ENCODE measurements at places on chromosomes 2 and 18.

GRCh38 chr2:144796164-144796563, 276.2 kb upstream of the ZEB2 start:
- no peak for DNase-seq

DNA sequence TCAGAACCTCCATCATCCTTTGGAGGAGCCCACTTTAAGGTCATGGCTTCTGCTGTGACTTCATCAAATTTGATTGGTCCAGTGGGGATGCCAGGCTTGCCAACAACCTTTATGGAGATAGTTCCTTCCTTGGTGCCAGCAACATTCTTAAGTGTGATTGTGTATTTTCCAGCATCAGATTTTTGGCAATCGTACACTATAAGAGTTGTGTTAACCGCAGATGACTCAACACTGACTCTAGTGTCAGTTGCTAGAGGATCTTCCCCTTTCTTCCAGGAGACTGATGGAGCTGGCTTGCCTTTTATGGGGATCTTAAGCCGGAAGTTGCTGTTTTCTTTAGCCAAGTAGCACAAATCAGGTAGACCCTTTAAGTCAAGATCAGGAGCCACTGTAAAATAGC, 98.7 kb downstream of the PLEKHA3 start:
- DNase-seq = no peak

DNA sequence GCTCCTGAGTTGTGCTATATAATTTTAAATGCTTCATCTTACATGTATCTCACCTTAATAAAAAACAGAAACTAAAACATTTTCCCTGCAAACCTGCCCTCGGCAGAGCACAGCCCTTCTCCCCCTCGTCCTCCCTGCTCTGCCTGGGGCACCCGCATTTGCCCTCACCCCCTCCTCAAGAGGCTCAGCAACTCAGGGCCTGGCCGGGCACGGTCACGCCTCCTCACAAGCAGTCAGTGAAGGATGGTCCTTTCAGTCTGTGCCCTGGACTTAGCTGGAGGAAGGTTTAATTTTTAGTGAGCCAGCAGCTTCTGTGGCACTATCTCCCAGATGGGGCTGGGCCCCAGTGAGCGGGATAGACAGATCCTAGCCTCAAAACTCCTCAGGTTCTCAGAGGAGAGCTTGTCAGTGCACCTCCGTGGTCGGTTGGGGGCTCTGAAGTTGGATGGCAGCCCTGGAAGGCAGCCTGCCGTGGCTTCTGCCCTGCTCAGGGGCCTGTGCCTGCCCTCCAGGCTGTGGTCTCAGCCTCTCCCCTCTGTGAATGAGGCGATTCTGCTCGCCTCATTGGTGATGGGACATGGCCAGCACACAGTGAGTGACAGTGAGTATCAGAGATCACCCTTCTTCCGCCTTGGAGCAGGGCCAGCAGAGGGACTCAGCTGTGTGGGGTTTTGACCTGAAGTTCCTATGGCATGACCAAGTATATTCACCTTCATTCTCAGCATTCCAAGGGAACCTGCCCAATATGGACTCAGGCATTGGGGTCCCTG, 56.3 kb upstream of the AFF3 start:
- no peak for DNase-seq

- no peak for DNase-seq
Measured at GRCh38 chr2:238974081-238974480, 126.2 kb downstream of the TWIST2 start.

DNA sequence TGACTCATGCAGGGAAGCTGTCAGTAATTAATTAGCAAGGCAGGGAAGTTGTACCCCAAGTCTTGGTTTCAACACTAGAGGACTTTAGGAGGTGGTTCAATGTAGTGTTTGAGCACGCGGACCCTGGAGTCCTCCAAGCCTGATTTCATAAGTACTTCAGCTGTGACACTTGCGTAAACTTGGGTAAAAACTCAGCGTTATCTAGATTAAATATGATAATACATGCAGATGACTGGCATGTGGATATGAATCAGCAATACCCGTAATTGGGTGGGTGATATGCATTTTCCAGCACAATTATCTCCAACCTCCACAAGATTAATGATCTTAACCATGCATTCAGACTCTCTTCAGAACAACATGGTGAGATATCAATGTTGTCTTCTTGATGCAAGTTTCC, 5.2 kb downstream of the UGT1A7 start:
- no peak for DNase-seq

- DNase-seq = no peak
Measured at GRCh38 chr2:62724886-62725711, 19.6 kb downstream of the EHBP1 start.

GRCh38 chr2:158936978-158937377, 31.5 kb upstream of the TANC1 start:
- DNase-seq = no peak

- no peak for DNase-seq
Measured at GRCh38 chr2:7825591-7826312, 856.1 kb upstream of the ID2 start.

DNA sequence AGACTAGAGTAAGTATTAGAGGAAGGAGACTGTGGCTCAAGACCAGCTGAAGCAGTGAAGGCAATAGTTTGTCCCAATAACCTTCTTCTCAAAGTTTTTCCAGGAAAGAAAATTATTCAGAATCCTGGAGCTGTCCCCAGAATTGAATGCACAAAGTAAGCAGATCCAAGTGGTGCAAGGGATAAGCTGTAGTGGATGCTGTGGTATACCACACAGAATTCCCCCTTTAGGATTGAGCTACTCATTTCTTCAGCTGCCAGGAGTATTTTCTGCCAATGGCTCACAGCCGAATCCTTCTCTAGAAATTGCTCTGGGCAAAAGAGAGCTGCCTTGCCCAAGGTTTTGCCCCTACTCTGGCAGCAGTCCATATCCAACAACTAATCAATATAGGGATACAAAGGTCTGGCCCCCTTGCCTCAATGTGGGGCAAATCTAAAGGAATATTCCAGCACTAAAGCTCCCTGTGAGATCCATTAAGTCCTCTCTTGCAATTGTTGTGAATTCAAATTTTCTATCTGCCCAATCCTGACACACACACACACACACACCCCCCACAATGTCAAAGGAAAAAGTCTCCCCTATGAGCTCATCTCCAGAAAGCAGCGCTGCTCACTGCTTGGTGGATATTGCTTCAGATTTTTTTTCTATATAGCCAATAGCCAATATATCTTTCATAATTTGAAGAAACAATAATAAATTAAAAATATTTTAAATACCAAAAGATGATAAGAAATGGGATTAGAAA, 18.4 kb upstream of the TCF7L1 start:
- no peak for DNase-seq

DNA sequence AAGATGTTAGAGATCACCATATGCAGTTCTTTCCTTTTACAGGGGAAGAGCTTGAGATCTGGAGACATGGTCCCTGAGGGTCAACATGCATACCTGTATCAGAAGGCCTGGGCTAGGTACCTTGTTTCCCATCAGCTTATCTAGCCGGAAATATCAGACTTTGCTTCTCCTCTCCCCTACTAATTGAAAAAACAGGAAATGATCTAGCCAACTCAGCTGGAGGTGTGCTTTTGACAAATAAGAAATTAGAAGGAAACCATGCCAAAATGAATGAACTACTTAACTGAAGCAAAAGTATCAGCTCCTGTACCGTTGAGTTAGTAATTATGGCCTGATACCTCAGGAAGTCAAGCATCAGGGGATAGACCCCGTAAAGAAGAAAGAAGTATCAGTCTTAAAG, 20.4 kb downstream of the PKP4 start:
- DNase-seq = no peak

- DNase-seq = no peak
Measured at GRCh38 chr2:47777277-47777937, 5.5 kb upstream of the MSH6 start.

GRCh38 chr2:122739732-122740593, 984.5 kb downstream of the TSN start:
- no peak for DNase-seq

DNA sequence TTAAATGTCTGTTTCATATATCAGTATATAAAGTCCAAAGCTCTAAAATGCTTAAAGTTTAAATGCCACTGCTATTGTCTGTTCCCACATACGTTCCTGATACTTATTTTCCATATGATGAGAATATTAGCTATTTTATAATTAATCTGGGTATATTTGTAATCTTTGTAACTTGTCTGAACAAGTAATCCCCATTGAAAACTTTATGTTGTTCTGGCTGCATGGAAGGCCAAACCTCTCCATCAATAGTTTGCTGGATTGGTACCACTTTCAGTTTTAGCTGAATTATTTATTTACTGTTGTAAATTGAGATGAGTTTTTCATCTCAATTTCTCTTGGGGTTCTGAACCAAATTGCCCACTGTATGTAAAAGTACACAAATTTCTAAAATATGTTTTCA, 1.5 kb downstream of the MBD5 start:
- no peak for DNase-seq

DNA sequence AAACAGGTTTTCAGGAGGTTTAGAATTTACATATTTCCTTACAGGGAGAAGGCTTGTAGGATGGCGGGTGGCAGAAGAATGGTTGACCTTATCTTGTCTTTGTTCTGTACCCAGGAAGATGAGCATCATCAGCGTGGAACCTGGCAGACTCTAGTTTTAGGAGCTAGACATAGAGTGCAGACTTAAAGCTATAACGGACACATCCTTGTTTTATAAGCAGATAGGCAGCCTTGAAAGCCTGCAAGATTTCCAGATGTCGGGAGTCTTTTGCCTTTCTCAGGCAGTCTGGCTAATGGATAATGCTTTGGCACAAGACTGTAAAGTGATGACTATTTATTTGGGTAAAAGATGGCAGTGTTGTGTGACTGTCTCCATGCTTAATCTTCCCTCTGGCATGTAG, 11.7 kb downstream of the AQP12B start:
- DNase-seq = no peak

- no peak for DNase-seq
Measured at GRCh38 chr2:199929262-199929661, 18.2 kb downstream of the C2orf69 start.

DNA sequence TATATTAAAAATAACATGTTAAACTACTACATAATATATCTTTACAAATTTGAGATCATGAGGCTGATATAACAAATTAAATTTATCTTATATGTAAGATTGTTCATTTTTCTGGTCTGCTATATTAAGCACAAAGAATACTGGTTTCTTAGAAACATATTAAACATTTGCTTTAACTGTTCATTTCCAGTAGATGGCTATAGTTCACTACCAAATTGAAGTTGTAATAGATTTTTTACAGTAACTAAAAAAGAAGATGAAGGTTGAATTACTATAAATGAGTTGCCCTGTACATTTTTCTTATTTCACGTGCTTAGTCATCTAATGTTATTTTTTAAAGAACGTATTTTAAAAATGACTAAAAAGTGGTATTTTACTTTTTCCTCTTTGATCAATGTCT, 57.0 kb downstream of the ZNF407 start:
- no peak for DNase-seq

DNA sequence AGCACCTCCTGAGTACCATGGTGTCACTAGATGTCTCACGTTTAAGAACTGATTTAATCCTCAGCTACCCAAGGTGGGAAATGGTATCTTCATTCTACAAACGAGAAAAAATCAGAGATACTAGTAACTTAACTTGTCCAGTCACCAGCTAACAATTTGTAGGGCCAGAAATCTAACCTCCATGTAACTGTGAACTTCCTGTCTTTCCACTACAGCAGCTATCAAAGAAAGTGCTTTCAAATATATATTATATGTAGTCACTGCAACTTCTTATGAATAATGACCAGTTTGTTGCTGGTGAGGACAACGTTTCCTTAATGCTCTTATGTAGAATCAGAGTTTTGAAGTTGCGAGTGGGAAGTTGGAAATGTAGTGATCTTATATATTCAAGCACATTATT, 1.9 kb downstream of the REV1 start:
- no peak for DNase-seq

GRCh38 chr2:226655871-226656270, 143.7 kb downstream of the IRS1 start:
- no peak for DNase-seq

GRCh38 chr18:56468396-56468795, 170.0 kb downstream of the TXNL1 start:
- no peak for DNase-seq

DNA sequence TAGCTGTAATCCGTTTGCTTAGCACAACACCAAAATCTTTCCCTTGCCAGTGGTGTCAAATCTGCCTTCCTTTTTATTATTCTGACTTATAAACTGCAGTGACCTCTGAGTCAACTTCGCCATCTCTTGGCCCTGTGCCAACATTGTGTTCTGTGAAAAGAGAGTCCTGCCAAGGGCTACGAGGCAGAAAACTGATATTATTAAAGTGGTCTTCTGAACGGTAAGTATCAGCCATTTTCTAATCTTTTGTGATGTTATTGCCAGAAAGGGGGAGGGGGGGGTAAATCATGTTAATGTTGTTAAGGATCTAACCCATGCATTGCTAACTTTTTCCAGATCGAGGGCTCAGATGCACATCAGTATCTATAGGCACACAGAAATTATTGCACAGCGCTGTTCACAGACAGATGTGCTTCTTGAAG, 121.5 kb upstream of the LTBP1 start:
- DNase-seq = no peak

DNA sequence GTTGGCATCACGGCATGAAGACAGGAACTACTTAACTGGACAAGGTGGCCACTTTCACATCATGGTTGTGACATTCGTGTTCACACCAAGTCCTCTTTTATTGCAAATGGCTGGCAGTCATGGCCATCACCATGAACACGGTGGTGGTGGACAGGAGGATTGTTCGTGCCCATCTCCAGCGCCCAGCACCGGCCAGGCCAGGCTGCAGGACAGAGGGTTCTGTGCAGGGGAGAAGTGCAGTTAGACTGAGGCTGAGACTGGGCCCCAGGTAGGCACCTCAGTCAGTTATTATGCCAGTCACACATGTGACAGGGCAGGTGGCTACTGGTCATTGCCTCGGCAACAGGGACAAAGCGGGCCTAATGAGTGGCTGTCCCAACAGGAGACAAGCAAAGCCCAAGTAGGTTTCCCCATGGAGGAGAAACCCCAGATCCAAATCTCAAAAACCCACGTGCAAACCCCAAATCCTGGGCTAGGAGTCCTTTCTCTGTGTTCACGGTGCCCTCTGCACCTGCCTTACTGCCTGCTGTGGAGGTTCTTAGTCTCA, 468.1 kb upstream of the MYT1L start:
- DNase-seq = no peak

GRCh38 chr2:152198499-152198898, 22.9 kb upstream of the STAM2 start:
- DNase-seq = no peak

DNA sequence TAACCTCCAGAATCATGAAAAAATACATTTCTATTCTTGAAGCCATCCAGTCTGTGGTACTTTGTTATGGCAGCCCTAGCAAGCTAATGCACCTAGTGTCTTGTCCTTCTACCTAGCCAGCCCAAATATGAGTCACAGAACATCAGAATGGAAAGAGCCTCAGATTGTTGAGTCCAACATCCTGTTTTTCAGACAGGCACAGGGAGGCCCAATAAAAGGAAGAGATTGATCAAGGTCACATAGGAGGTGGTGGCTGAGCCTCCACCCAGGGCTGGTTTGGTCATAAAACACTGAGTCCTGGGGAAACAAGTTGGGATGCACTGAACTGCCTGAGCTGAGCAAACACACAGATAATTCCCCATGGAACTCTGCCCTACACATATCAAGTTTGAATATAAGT, 195.5 kb downstream of the TTC32 start:
- DNase-seq = no peak
